ENCODE measurements at places on chromosomes 5 and 9.

DNA sequence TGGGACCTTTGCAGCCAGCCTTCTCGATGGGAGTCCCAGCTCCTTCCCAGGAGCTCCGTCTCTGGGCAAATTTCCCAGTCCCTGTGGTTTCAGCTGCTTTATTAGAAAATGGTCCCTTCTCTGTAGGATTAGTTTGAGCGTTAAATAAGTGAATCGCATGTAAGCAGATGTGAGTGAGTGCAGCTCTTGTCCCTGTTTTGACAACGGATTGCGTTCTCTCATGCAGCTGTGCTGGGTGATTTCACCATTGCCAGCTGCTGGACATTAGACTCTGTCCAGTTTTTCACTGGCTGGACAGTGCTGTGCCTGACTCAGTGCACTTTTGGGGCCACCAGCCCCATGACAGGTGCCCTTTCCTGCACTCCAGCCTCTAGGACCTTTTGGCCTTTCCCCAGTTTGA is 11.6 kb upstream of the CEL start:
- no peak for DNase-seq

DNA sequence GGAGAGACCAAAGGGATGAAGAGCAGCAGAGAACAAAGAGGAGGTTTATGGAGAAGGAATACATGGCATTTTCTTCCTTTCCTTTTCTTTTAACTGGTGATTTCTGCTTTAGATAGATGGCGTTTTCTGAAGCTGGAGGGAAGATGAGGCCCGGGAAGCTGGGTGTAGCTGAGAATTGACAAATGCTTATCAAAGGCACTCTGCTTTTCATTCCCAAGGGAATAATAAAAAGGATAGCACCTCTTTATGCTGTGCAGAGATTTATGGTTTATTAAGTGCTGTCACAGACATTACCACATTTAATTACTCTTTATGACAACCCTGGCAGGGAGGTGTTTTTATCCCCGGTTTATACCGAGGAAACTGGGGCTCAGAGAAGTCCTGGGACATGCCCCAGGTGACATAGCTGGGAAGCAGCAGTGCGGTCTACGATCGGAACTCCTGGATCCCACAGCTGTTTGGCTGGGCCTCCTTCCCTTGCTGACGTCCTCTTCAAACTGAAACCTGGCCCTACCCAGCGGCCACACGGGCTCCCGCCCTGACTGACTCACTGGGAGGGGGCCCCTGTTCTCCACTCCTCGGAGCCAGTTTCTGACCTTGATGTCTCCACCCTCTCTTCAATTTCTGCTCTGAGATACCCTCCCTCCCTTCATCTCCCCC is 8.2 kb upstream of the EPB41L4B start:
- DNase-seq: no peak

GRCh38 chr5:62001640-62002039 is 304.4 kb upstream of the KIF2A start:
- DNase-seq: no peak

DNA sequence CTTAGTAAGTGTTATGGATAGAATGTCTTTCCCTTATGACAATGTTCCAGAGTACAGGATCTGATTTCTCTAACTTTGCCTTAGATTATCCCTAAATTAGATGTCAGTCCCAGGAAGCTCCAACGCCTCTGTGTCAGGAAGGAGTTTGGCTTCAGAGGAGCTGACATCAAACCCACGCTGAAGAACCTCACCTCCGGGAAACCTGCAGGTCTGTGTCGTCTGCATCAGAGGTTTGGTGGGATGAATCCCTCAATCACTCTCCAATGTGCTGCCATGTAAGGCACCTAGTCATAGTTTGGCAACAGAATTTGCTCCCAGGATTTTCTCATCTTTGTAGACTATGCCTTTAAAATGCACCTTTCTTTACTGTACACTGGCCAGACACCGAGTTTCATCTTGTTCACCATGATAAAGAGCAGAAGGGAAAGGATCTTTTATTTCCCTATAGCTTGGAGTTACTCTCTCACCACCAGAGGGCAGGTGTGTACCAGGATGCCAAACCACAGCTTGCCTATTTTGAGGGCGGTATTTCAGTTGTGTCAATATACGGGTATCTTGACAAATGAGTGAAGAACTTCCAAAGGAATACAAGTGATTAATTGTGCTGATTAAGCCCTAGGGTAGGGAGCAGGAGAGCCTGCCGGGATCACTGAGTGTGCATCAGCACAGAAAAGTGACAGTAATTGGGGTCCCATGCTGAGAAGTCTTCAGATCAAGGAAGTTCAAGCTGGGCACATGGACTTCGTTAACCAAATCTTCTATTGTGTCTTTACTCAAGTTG is 23.4 kb downstream of the MINAR2 start:
- DNase-seq: peak; percentile 17

DNA sequence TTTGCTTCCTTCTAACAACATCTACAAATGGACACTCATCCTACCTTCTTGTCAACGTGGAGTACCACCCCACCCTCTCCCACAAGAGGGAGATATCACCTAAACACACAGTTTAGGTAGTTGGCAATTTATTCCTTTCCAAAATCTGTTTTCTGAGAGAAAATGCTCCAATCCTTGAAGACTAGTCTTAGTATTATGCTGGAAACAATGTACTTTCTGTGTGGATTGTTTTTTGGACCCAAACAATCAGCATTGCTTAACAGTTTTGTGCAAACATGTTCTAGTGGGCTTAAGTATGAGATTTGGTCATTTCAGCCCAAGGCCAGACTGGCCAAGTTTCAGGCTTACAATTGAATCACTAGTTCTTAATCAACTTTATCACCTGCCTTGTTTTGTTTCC is 359.1 kb downstream of the ARHGEF28 start:
- no peak for DNase-seq

- DNase-seq: no peak
These were observed 261.8 kb downstream of the ARHGAP26 start for GRCh38 chr5:143031781-143032580.

DNA sequence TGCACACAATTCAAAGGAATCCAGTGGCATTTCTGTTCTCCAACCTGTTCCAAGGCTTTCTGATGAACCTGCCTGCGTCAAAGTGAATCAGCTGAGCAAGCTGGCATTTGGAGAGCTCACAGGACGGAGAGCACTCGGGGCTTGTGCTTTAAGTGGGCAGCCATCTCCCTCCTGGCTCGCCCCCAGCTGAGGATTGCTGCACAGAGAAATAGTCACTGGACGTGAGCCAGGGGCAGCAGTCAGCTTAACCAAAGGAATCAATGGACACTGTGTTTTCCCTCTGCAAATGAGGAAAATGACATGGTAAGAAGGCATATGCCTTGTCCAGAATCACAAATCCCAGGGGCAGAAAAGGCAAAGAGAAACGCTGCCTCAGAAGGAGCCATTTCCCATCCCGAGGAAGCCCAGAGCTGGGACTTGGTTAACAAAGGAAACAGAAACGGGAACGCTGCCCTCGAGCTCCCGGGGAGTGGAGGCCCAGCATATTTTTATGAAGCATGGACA is 299.4 kb downstream of the ZSWIM6 start:
- DNase-seq: no peak

GRCh38 chr9:110999379-110999778 is 38.9 kb downstream of the LPAR1 start:
- DNase-seq: no peak

DNA sequence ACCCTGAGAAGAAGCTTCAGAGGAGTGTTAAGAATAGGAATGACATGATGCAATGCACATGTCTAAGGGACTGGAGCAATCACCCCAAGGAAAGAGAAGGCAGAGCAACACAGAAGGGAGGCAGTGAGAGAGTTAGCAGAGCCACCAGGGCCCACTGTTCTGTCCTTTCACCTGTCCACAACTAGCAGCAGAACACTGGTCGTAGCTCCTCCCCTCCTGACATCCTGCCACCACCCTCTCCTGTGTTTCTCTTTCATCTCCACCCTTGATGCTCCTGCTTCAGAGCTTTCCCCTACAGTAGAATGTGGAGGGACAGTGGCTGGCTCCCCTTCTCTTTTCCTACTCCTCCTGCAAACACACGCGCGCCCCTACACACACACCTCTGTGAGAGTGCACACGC is 483.4 kb upstream of the KIF2A start:
- no peak for DNase-seq

- no peak for DNase-seq
These were observed 250.1 kb downstream of the CEMIP2 start for GRCh38 chr9:71518045-71518827.

- no peak for DNase-seq
These were observed 105.2 kb downstream of the LIFR start for GRCh38 chr5:38451074-38451725.

- DNase-seq: no peak
These were observed 34.7 kb downstream of the SLC6A7 start for GRCh38 chr5:150224483-150225027.

GRCh38 chr5:95620870-95621838 is 1.3 kb downstream of the GPR150 start:
- DNase-seq: peak; percentile 42

DNA sequence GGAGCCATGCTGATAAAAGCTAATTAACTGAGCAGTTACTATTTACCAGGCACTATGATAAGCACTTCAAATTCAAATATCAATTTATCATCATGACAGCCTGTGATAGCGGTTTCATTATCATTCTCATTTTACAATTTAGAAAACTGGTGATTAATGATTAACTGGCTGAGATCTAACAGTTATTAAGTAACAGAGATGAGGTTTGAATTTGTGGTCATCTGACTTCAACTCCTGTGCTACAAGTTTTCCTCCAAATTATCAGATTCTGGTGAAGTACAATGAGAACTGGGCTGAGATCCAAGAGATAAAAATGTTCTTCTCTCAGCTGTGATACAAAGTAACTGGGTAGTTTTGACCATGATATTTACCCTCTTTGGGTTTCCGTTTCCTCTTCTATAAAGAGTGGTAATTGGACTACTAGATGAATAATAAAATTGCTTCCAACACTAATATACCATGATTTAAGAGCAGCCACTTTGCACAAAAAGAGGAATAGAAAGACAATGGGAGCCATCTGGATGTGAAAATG is 74.5 kb upstream of the CCNG1 start:
- no peak for DNase-seq

DNA sequence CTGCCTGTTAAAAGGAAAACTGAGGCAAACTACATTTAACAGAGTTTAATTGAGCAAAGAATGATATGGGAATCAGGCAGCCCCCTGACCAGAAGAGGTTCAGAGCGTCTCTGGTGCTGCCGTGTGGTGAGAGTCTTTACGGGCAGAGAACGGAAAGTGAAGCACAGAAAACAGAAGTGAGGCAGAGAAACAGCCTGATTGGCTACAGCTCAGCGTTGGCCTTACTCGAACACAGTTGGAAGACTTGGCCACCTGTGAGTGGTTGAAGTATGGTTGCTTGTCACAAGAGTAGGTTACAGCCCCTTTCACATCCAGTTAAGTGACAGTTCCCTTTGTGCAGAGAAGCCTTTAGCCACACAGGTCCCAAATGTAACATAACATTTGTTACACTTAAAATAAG is 16.9 kb upstream of the FBP1 start:
- peak; percentile 35 for DNase-seq

- DNase-seq: peak; percentile 53
These were observed at the start of gene MSANTD3 for GRCh38 chr9:100426530-100427365. MSANTD3 (plus strand) TSS chr9:100427143; CDS start chr9:100441939, 14,796 bp downstream.

- DNase-seq: no peak
These were observed 14.4 kb downstream of the RALGDS start for GRCh38 chr9:133106511-133107244.

- DNase-seq: no peak
These were observed 50.5 kb upstream of the RNU6ATAC start for GRCh38 chr9:134214766-134215419.

- DNase-seq: no peak
These were observed 184.4 kb downstream of the PLK2 start for GRCh38 chr5:58275516-58275915.

DNA sequence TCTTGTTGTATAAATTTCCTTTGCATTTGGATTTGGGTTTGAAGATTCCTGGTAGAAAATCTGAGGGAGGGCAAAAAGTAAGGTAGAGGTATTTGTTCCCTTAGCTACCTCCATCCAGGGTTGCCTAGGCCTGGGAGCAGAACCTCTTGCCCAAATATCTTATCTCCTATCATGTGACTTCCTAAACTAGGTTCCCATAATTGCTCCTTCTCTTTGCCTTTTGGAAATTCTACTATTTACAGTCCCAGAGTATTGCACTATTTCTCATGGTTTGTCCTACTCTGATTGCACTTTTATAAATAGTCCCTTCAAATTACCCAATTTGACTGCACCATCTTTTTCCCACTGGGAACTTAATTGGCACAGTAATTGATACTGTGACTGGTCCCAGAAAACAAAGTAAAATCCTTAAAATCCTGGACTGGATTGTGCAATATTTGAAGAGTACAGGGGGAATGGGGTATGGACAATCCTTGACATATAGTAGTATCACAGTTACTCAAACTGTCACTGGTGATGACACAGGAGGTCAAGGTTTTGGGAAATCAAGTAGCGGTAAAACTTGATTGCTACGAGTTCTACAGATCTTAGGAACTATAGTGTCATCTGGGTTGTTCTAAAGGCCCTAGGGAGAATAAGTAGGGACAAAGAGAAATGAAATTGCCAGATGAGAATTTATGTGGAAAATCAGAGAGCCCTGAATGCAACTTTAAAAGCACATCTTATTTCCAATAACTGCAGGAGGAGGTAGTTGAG is 31.5 kb upstream of the TMED7 start:
- no peak for DNase-seq

DNA sequence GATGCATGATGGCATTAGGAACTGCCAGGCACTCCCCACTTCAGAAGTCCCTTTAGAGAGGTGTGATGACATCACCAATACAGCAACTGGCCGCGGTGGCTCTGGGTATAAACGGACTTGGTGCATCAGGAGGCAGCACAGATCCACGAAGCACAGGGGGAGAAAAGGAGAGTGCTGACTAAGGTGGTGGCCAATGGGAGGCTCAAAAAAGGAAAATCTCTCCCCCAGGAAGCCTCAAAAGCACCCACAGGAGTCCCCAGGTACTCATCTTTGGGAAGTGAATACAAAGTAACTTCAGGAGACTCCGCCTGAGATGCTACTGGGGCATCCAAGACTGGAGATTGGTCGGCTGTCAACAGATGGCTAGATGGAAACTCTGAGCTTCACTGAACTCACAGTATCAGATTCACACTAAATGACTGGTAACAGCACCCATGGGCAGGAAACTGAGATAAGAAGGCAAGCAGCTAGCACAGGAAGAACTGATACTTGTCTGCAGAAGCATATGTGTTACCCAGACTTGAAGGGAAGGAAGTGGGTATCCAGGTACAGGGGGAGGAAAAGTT is 7.6 kb downstream of the TTC39B start:
- DNase-seq: peak; percentile 79

DNA sequence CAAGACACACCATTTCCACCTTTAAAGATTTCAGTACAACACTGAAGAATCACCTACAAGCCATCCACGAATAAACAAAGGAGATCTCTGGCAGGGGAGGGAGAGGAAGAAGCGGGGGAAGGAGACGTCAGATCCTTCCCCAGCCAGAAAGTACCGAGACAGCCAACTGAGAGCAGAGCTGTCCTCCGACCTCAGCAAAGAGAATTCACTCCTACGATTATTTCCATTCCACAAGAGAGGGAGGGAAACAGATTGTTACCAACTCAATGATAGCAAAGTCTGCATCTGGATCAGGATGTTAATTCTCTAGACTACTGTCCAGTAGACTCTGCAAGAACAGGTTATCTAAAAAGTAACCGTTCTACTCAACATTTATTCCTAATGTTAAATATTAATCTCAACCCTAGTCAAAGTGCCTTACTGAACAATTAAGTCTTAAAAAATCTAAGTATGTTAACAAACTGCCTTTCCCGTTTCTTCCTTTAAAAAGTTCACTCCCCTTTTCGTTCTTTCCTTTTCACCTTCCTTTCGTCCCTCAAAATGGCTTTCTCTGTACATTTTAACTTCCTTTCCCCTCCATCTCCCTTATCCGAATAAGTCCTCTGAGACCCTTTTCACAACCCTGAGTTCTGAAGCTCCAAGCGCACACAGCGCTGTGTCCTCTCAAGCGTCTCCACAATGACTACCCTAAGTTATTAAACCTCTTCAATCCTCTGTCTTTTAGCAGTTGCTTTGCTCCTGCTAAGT is 1.4 kb downstream of the CHD1 start:
- peak; percentile 69 for DNase-seq

All from T-helper 2 cell treated with Interferon-gamma antibody and Interleukin-4, amounts not matched to agents 5 μg/mL and 100 μg/mL, for 36 hours (primary cell).